ENCODE measurements at places on chromosomes 13 and 19.
A peak's percentile ranks its signal among the peaks of the same experiment; 100 is the strongest.

GRCh38 chr19:35107545-35107944, 8.1 kb upstream of the FXYD3 start:
- DNase-seq: no peak

DNA sequence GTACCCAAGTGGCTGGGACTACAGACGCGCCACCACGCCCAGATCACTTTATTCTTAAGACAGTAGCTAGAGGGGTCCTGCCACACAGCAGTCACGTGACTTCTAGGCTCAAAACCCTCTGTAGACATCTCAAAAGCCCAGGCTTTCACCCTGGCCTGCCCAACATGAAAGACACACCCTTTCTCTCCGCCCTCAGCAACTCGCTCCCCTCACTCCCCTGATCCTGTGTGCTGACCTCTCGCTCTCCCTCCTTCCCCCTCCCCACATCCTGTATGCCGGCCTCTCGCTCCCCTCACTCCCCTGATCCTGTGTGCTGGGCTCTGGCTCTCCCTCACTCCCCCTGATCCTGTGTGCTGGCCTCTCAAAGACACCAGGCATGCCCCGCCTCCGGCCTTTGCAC, 77.4 kb downstream of the SLC15A1 start:
- no peak for DNase-seq

DNA sequence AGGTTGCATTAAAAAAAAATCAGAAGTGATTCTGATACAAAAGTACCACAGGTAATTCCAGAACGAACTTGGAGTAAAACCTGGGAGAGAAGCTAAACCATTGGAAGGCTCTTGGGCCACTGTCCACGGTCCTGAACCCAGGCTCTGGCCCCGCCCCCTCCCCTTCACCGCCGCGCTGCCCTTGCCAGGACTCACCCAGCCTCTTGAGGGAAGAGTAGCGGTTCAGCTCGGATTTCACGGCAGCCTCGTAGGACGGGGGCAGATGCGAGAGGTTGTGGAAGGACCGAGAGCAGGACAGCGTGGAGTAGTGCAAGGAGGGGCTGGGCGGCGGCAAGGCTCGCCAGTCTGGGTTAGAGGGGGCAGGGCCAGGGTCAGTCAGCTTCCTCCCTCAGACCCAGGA, 5.7 kb downstream of the SHISA7 start:
- no peak for DNase-seq

DNA sequence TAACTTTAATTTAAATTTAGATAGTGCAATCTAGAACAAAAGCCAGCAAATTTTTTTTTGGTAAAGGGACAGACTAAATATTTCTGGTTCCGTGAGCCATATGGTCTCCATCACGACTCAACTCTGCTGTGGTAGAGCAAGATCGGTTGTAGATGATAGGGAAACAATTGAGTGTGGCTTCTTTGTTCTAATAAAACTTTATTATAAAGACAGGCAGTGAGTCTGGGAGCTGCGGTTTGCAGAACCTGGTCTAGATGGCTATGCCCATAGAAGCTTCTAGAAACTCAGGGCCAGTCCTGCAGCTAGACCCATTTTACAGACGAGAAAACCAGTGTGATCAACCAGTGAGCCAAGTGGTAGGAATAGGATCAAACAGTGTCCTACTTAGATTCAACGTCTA, 11.2 kb downstream of the CDC37 start:
- DNase-seq: no peak

- DNase-seq: no peak
Observed at GRCh38 chr13:38899571-38899970, 91.1 kb downstream of the STOML3 start.

DNA sequence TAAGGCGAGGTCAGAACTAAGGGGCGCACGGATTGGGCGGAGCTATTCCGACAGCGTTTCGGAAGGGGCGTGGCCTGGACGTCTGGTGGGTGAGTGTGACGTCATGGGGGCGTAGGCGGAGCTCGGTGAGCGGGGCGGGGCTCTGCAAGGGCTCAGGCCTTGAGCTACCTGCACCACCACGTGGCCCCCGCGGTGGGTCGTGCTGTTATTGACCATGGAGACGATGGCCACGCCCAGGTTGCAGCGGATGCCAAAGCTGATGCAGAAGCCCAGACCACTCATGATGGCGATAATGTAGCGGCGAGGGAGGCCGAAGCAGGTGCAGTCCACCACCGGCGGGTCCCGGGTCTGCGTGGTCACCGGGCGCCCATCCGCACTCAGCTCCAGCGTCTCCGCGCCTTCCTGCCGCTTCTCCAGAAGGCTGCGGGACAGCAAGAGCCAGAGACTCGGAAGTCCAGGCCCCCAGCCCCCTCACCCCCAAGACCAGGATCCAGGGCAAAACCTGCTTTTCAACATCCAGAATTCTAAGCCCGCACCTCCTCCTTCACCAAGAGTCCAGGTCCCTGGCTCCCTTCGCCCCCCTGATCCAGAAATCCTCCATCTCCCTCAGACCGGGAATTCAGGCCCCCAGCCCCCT, 4.8 kb downstream of the SLC17A7 start:
- DNase-seq: no peak

DNA sequence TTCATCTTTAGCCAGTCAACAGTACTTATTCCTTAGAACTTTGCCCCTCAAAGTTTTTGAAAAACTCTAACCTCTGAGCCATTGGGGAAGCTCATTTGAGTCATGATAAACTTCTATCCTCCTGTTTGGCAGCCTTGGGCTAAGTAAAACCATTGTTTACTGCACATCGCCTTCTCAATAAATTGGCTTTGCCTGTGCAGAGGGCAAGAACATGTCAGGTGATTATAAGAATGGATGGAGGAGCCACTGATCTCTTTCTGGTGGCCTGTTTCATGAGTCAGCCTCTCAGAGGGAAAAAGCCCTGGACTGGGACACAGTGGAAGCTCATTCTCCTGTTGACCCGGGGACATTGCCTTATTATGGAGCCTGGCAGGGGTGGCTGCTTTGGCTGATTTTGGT, 19.4 kb upstream of the PSG4 start:
- no peak for DNase-seq

GRCh38 chr19:408902-409515, at the start of gene C2CD4C:
TSS of gene C2CD4C (minus strand) at chr19:409147. CDS start at chr19:408361, 786 bp downstream.
- peak; percentile 27 for DNase-seq

DNA sequence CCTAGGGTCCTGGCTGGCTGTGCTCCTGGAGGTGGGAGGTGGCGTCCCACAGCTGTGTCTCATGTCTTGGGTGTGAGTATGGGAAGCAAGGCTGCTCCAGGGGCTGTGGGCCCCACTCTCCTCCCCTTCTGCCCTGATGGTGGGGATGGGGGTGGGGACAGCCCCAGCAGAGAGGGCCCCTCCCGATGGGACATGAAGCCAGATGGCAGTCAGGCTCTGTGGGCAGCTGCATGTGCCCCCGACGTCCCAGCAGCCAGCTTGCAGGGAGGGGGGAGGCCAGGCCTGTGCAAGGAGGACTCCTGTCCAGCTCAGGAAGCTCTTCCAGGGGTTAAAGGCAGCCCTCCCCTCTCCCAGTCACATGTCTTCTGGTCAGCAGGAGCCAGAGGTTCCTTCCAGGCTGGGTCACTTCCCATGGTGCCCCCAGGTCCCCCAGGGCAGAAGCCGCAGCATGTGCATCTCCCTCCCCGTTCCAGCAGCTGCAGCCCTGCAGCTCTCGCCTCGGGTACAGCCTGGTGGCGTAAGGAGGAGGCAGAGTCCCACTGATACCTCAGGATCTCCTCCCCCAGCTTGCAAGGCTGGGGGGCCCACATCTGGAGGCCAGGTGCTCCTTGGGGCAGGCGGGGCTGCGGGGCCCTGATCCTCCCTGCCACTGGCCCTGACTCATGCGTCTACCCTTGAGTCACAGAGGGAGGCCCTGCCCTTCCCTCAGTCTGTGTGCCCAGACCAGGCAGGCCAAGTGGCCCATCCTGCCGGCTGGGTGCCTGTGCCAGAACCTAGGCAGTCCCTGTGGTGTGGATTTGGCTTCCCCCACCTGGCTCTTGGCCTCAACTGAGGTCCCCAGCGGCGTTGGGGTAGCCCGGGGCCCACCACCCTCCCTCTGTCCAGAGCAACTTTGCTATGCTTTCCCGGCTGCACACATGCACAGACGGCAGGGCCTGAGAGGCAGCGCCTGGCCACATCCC, 13.0 kb downstream of the YIPF2 start:
- DNase-seq: no peak

GRCh38 chr19:7575434-7576040, 20.1 kb upstream of the CAMSAP3 start:
- DNase-seq: no peak

- DNase-seq: no peak
Observed at GRCh38 chr13:28394422-28394821, 100.5 kb downstream of the FLT1 start.

DNA sequence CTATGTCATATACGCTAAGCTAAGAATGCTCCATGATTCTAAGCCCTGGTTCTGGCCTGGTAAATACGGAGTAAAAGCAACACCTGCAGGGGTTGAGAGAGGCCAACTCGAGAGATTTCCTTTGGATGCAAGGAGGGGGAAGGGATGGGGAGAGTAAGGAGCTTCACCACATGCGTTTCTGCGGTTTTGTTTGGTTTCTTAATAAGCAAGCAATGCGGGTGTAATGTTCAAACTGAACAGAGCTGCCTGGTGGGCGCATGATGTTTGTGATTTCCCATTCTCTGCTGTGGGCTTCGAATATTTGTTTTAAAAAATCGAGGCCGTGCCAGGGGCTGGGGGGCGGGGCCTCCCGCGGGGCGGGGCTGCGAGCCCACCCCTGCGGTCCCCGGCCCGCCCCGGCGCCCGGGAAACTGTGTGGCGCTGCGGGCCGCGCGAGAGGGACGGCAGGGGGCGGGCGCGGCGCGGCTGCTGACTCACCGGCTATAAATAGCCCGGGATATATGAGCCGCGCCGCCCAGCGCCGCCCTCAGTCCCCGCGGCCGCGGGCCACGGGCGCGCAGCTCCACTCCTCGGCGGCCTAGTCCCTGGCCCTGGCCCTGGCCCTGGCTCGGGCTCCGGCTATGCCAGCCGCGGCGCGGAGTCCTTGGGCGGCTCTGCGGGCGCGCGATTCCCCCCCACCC, 5.1 kb downstream of the BBC3 start:
- peak; percentile 81 for DNase-seq

GRCh38 chr19:8504171-8504570, 1.7 kb upstream of the PRAM1 start:
- DNase-seq: no peak

GRCh38 chr13:33202644-33203169, 82.8 kb downstream of the STARD13 start:
- DNase-seq: no peak

GRCh38 chr13:96946709-96947311, 47.5 kb downstream of the OXGR1 start:
- DNase-seq: no peak

DNA sequence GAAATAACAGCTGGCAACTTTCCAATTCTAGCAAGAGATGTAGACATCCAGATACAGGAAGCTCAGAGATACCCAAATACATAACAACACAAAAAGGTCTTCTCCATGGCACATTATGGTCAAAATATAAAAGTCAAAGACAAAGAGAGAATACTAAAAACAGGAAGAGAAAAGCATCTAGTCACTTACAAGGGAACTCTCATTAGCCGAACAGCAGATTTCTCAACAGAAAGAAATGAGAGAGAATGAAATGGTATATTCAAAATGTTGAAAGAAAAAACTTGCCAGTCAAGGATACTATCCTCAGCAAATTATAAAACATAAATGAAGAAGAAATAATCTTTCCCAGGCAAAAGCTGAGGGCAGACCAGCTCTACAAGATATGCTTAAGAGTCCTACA, 12.4 kb downstream of the ZNF780A start:
- DNase-seq: no peak

DNA sequence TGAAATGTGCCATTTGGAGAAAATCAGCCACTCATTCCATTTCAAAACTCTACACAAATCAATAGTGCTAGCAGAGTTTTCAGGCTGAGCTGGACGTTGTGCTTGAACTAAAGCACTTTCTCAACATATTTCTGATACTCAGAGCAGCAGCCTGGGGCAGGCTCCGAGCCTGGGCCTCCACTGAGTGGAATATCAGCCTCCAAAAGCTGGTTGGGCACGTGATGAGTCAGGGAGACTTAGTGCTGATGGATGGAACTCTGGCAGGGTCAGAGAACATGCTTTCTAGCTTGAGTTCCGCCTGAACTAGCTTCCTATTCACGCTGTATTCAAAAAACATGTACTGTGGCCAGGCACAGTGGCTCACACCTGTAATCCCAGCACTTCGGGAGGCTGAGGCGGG, 85.8 kb upstream of the PCDH8 start:
- no peak for DNase-seq

DNA sequence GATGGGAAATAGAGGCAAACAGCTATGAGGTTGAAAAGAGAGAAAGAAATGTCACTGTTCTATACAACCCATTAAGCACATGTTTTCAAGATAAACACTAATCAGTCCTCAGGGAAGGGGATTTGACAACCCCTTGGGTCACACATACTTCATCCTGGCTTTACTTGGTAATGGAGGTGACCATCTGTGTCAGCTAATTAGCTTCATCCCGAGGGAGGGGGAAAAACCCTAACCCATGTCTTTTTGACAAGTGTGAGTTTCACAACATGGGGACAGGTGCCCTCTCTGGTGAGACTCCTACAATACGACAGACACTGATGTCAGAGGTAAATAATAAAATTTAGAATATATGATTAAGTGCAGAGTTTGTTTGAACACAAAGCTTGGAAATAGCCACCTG, 43.1 kb downstream of the ZNF611 start:
- no peak for DNase-seq

GRCh38 chr19:35087393-35087792, 28.2 kb upstream of the FXYD3 start:
- DNase-seq: no peak

DNA sequence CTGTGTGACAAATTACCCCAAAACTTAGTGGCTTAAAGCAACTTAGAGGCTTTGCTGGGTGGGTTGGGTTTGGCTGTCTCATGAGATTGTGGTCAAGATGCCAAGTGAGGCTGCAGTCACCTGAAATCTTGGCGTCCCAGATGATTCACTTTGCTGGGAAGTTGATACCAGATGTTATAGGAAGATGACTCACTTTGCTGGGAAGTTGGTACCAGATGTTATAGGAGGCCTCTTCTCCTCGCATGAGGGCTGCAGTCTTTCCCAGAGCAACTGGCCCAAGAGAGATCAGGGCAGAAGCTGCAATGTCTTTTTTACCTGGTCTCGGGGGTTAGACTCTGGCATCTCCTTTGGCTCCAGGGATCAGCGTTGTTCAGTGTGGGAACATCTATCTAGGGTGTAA, 16.8 kb downstream of the TEX29 start:
- no peak for DNase-seq

DNA sequence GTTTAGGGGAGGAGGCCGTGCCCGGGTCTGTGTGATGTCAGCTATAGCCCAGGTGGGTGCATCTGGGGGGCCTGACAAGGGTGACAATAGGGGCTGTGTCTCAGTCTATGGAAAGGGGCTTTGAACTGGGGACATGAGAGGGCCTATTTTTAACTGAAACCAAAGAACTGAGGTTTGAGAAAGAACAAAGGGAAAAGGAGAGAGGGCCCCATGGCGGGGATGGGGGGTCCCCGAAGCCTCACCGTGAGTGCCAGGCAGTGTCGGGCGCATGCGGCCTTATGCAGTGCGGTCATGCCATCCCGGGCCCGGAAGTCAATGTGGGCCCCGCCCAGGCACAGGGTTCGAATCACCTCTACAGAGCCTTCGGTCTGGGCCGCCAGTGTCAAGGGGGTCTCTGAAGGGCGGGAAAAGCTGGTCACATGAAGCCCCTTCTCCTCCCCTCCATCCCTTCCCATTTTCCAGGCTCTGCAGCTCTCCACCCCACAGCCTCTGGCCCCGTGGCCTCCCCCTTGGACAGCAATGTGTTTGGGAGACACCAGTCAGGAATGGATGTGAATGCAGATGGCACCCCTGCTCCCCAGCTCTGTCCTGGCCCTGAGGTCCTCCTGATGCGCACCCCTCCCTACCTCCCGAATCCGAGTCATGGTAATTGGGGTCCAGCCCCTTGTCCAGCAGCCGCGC, 5.9 kb downstream of the SHANK1 start:
- DNase-seq: no peak

GRCh38 chr19:18346091-18346490, 5.7 kb downstream of the PGPEP1 start:
- no peak for DNase-seq
